HFFc6 (cell line): ENCODE measurements at places on chromosomes 1 and 21. TPM values are rescaled to one million over a fixed set of nuclear protein-coding genes. Genes with fewer than 3 reads are reported as not detected.

DNA sequence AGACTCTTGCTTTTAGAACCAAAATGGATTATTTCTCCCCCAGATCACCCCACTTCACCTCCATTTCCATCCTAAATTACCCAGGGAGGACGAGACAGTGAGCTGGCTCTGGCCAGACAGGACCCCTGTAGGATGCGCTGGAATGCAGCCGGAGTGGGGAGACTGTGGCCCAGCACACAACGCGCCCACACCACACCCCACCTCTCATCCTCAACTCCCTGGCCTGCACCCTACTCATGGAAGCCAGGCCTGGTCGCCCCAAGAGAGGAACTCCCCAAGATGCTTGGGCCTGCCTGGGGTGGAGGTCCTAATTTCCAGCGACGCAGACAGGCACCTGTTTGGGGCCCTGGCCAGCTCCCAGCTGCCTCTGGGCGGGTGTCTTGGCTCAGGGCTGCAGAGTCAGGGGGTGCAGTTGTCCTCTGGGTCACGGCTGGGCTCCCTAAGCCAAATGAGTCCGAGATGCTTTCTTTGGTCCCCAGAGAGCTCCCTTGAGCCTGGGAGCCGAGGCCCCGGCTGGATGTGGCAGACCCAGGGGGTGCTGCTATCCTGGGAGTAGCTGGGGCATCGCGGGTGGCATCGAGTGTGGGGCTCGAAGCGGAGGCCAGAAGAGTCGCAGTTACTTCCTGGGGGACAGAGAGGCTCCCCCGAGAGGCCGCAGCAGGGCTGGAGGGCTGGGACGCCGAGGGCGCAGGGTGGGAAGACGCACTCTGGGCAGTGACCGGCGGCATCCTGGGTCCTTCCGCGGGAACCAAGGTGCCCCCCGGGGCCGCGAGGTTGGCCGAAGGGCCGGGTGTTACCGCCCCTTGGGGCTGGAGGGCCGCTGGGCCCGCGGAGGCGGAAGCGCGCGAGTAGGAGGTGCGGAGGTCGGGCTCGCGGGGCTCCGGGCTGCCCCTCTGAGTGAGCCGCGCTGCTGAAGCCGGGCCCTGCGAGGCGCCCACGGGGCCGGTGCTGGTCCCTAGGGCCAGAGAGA lies 10.4 kb downstream of the CLEC20A start:
- no peak for DNase-seq

DNA sequence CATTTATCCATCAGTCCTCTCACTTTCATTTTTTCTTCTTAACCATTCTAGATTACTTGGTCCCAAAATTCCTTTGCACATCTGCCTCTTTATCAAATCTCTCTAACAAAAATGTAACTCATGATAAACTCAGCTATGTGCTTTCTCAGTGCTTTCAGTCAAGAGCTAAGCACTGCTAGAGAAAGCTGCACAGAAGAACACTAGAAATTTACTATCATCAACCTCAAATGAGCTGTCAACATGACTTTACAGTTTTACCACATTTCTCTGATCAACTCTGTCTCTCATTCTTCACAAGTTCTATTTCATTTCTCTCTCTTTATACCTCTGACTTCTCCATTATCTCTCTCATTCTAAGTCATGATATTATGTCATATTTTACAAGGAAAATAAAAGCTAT lies 54.2 kb upstream of the PRKACB start:
- no peak for DNase-seq

GRCh38 chr1:14617791-14618190 lies 19.3 kb downstream of the KAZN start:
- no peak for DNase-seq

DNA sequence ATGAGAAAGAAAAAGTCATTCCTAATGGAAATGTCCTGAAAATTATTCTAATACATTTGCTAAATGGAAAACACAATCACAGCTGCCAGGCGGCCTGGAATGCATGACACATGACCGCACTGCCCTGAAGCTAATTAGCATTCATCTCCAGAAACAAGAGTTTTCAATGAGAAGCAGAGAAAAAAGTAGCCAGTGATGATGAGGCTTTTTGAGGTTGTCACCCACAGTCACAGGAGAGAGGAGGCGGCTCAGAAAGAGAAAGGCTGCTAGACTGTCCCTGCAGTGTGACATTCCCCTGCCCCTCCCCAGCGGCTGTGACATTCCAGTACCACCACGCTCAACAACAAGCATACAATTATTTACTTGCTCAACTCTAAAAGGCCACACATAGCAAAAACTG lies 122.9 kb upstream of the KRTAP19-8 start:
- DNase-seq = no peak

- peak; percentile 21 for DNase-seq
Observed at GRCh38 chr1:222665964-222666363, 46.3 kb downstream of the AIDA start.

- no peak for DNase-seq
Observed at GRCh38 chr1:153717330-153717729, 10.5 kb upstream of the INTS3 start.

DNA sequence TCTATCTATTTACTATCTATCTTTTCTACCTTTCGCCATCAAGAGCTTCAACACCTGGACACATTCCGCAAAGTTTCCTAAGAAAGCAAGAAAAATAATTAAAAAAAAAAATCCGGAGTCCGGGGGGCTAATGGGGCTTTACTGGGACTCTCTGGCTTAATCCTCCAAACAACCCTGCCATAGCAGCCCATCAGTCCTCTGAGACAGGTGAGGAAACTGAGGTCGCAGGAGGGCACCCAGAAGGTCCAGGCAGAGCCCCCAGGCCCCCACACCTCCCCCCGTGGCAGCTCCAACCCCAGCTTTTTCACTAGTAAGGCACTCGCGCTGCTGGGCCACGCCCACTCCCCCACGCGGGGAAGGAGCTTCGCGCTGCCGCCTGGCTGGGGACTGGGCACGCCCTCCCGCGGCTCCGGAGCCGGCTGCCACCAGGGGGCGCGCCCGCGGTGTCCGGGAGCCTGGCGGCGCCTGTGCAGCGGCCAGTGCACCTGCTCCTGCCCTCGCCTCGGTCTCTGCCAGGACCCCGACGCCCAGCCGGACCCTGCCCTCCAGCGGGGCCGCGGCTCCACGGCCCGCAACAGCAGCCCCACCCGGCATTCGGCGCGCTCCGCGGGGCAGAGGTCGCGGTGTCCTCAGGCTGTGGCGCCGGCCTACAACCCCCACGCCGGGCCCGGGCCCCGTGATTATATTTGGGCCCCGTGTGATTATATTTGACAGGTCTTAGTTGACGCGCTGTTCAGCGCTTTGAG lies 54.1 kb upstream of the SAMD11 start:
- peak; percentile 13 for DNase-seq

DNA sequence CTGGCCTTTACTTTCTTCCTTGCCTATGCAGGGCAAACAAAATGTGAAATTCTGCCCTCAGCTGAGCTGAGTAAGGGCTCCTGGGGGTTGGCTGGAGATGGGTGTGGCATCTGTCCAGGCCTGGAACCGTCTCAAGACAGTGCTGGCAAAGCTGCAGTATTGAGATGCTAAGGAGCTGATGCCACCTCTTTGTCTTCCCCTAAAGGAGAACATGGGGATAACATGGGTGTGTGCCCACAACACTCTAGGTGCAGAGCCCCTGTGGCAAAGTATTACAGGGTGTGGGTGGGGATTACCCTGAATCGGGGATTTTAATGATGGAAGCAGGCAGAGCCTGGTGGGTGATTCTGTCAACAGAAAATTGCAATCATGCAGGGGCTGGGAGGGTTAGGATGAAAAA lies 2.5 kb upstream of the ST3GAL3 start:
- no peak for DNase-seq

GRCh38 chr1:41286486-41286885 lies 44.4 kb upstream of the SCMH1 start:
- DNase-seq = no peak

SLC19A1 gene
- total RNA-seq = 13.5 to 15.9 TPM (median 15.0 TPM) in 3 replicates

SWT1 gene
- total RNA-seq = 1.7 and 1.9 TPM in 2 replicates
